ENCODE measurements at places on chromosomes 3 and 15.

DNA sequence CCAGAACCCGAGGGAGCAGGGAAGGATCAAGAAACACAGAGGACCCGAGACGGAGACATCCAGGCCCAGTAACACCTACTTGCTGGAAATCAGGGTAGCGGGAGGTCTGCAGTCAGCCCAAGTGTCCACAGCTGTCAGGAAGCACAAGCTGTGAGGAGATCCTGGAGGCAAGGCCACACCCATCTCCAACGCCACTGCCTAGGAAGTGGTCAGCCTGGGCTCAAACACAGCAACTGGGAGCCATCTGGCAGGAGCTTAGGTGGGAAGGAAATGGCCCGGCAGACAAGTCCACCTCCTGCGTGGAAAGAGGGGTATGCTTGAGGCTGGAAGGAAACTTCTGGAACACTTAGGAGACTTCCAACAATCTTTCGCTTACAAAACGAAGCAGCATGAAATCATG is 407.1 kb downstream of the VPS13C start:
- no peak for DNase-seq

- DNase-seq = no peak
Measured at GRCh38 chr3:107993771-107994170, 97.1 kb downstream of the CD47 start.

DNA sequence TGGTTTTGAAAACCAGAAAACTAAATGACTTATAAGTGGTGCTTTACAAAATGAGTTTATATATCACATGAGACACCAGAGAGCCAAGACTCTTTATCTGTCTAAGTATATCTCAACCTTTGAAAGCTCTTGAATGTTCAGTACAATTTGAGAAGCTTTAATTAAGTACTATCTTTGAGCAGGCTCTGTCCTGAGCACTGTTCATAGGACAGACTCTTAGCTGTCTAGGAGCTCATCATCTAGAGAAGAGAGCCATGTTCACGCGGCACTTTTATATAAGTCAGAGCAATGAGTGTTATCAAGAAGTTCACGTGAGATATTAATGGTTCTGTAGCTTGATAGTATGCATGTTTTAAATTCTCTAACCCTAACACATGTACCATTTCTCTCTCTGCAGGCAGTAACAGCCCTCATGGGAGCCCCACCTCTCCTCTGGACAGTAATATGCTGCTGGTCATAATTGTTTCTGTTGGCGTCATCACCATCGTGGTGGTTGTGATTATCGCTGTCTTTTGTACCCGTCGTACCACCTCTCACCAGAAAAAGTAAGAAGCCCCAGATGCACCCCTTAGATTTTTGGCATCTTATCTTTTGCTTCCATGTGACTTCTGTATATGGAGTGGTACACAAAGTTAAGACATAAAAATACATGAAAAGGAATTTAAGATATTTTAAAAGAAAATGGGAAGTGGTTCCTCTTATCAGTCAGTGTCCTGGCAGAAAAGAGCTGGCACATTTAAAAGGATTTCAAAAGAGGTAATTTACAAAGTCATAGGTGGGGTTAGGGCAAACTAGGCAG is 86.0 kb downstream of the HCN4 start:
- no peak for DNase-seq

- no peak for DNase-seq
Measured at GRCh38 chr15:72809329-72809728, 25.8 kb upstream of the ADPGK start.

DNA sequence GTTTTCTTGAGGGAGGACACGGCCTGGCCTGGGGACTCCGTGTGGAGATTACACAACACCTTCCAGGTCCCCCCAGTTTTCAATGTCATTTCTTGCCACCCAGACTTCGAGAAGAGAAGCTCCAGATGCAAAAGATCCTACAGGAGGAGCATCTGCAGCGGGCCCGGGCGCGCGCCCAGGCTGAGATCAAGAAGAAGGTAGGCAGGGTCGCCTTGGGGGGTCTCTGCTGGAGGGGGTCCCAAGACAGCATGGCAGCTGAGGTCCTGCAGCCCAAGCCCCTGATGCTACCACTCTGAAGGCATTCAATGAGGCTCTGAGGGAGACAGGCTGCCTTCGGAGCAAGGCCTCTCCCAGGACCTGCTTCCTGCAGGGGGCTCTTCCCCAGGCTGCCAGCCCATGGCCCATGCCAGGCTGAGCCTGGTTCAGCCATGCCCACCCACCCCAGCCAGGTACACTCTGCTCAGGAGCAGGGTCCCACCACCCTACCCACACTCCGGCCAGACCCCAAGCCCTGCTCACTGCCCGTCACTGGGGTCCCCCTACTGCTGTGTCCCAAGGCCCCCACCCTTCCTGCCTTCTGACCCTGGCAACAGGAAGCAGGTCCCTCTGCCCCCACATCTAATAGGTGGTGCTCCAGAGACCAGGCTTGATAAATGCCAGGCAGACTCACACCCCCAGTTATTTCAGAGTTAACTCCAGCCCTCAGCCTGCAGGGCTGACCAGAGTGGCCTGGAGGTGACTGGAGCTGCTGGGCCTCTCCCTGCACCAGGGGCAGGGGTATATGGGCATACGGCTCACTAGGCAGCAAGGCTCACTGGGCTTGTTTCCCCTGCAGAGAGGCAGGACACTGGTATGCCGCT is 40.0 kb downstream of the ZXDC start:
- DNase-seq = no peak

- no peak for DNase-seq
Measured at GRCh38 chr15:76161153-76162035, 101.6 kb downstream of the TMEM266 start.
